H1 (cell line): ENCODE measurements at places on chromosomes 11 and 22. TPM values are rescaled to one million over a fixed set of nuclear protein-coding genes. Genes with fewer than 3 reads are reported as not detected.

Gene TRIM51
- not detected in 2 replicates for total RNA-seq

Gene CCDC82
- total RNA-seq: 15.2 and 17.0 TPM in 2 replicates

Gene SCGB1C1
- not detected in 2 replicates for total RNA-seq

- H3K27me3 ChIP-seq: no peaks in the 10 kb centered on the region
- DNase-seq: no peak
- H3K4me3 ChIP-seq: no peak overlapping the region
- no peak overlapping the region for H3K27ac ChIP-seq
- H3K36me3 ChIP-seq: 0 out of 2 replicates have a peak, but pooled peaks cover 2% of the 10 kb centered on the region
Measured at GRCh38 chr11:123630126-123630608, 24.3 kb downstream of the SCN3B start.

DNA sequence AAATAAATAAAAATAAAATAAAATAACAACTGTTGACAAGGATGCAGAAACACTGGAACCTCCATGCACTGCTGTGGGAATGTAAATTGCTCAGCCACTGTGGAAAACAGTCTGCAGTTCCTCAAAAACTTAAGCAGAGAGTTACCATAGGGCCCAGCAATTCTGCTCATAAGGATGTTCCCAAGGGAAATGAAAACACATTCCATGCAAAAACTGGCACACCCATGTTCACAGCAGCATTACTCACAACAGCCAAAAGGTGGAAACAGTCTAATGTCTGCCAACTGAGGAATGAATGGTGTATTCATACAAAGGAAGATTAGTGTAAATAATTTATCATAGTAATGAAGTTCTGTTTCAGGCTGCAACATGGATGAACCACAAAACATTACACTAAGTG lies 3.2 kb upstream of the KRTAP5-10 start:
- H3K4me3 ChIP-seq: no peak overlapping the region
- no peaks in the 10 kb centered on the region for H3K36me3 ChIP-seq
- no peak for DNase-seq
- H3K4me1 ChIP-seq: peaks cover 4% of the 10 kb centered on the region; the same call in 1 of the 2 replicates
- H3K27me3 ChIP-seq: peaks cover 2% of the 10 kb centered on the region; the same call in 1 of the 2 replicates
- H3K27ac ChIP-seq: no peak overlapping the region

DNA sequence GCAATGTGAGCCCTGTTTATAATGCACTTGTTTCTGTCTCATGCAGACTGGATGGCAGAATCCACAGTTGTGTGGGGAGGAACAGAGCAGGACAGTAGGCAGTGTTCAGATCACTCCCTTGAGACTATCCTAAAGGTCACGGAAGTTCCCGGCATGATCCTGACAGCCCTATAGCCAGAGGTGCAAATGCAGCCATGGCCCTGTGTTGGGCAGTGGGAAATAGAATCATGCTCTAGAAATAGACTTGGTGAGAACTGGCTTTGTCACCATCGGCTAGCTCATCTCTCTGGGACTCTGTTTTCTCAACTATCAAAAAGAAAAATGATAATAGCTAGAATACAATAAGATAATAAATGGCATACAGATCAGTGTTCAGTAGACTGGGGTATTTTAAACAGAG lies 123.2 kb downstream of the FEZ1 start:
- H3K27ac ChIP-seq: no peak overlapping the region
- H3K4me3 ChIP-seq: no peak overlapping the region
- H3K36me3 ChIP-seq: no peaks in the 10 kb centered on the region
- peaks cover 25% of the 10 kb centered on the region for H3K4me1 ChIP-seq

GRCh38 chr11:69664103-69664775 lies 10.9 kb downstream of the LTO1 start:
- H3K4me3 ChIP-seq: no peak overlapping the region
- peaks cover 2% of the 10 kb centered on the region; the same call in 1 of the 2 replicates for H3K36me3 ChIP-seq
- H3K4me1 ChIP-seq: no peaks in the 10 kb centered on the region
- H3K27ac ChIP-seq: no peak overlapping the region
- no peaks in the 10 kb centered on the region for H3K27me3 ChIP-seq

GRCh38 chr11:9396752-9397151 lies 12.3 kb downstream of the IPO7 start:
- no peak overlapping the region for H3K4me3 ChIP-seq
- no peaks in the 10 kb centered on the region; the same call in 1 of the 2 replicates for H3K36me3 ChIP-seq
- no peak overlapping the region for H3K27ac ChIP-seq
- no peaks in the 10 kb centered on the region for H3K27me3 ChIP-seq

GRCh38 chr11:29159552-29160465 lies 857.0 kb downstream of the KCNA4 start:
- no peaks in the 10 kb centered on the region for H3K36me3 ChIP-seq
- H3K27me3 ChIP-seq: no peaks in the 10 kb centered on the region
- no peak overlapping the region for H3K27ac ChIP-seq
- DNase-seq: peak; percentile 56
- H3K4me3 ChIP-seq: no peak overlapping the region

GRCh38 chr11:82523141-82523540 lies 210.5 kb downstream of the FAM181B start:
- no peak overlapping the region for H3K27ac ChIP-seq
- no peaks in the 10 kb centered on the region for H3K36me3 ChIP-seq
- DNase-seq: no peak
- no peak overlapping the region for H3K4me3 ChIP-seq
- H3K27me3 ChIP-seq: no peaks in the 10 kb centered on the region
- H3K4me1 ChIP-seq: no peaks in the 10 kb centered on the region

GRCh38 chr11:13333456-13333957 lies 55.9 kb downstream of the BMAL1 start:
- no peak for DNase-seq
- H3K27ac ChIP-seq: no peak overlapping the region
- H3K4me3 ChIP-seq: no peak overlapping the region
- no peaks in the 10 kb centered on the region for H3K36me3 ChIP-seq

GRCh38 chr11:8267831-8268529 lies 4.3 kb upstream of the LMO1 start:
- DNase-seq: no peak
- H3K4me3 ChIP-seq: peak overlapping the region; percentile 44
- H3K27me3 ChIP-seq: peaks cover 43% of the 10 kb centered on the region
